Heart left ventricle (tissue), 16 donors: ENCODE measurements at places on chromosomes 4 and X. TPM values are rescaled to one million over a fixed set of nuclear protein-coding genes. Genes with fewer than 3 reads are reported as not detected.

Gene HERC3
- 34.9 TPM for polyA plus RNA-seq

Gene MGAT4D
- not detected for polyA plus RNA-seq

Gene RNF150
- 55.9 TPM for polyA plus RNA-seq

- H3K4me3 ChIP-seq: no peak overlapping the region
- no peak for DNase-seq
- H3K4me1 ChIP-seq: peaks cover 10% of the 10 kb centered on the region
Measured at GRCh38 chr4:26751838-26752237, 108.8 kb upstream of the STIM2 start.

GRCh38 chrX:34491126-34491525 lies 166.0 kb downstream of the TMEM47 start:
- no peak overlapping the region for H3K4me3 ChIP-seq
- H3K27ac ChIP-seq: no peak overlapping the region
- H3K36me3 ChIP-seq: no peaks in the 10 kb centered on the region
- no peak for DNase-seq

GRCh38 chr4:179871726-179872125 lies 2371.5 kb upstream of the TENM3 start:
- no peak overlapping the region for H3K4me3 ChIP-seq
- no peak overlapping the region for H3K27ac ChIP-seq
- no peak for DNase-seq
- no peaks in the 10 kb centered on the region for H3K4me1 ChIP-seq
- no peaks in the 10 kb centered on the region for H3K36me3 ChIP-seq

DNA sequence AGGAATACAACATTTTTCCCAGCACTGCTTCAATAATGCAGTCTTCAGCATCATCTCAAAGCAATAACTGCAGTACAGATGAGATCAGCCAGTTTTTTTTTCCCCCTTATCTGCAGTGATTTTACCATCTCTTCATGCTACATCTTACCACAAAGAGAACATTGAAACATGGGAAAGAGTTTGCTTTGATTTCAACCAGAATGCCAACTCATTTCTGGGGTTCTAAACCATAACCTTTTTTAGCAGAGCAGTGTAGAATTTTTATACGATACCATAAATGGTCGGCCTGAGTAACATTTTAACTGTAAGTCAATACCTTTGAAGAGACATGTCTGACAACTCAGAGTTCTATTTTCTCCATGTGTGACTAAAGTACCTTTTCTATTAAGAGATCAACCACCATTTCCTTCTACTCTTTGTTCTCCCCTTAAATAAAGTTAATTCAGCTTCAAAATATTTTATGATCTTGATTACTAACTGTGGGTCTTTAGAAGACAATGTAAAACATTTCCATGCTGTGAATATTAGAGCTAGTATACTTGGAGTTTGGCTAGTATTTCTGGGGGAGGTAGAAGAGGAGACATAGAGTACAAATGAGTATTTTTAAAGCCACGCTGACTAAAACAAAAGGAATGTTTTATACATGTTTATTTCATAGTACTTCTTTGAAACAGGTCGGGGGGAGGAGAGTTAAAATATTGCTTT lies 69.1 kb downstream of the TET2 start:
- no peak overlapping the region for H3K27ac ChIP-seq
- H3K36me3 ChIP-seq: no peaks in the 10 kb centered on the region
- no peaks in the 10 kb centered on the region for H3K27me3 ChIP-seq
- H3K4me3 ChIP-seq: no peak overlapping the region
- peaks cover 6% of the 10 kb centered on the region for H3K4me1 ChIP-seq

- H3K27me3 ChIP-seq: no peaks in the 10 kb centered on the region
- no peak overlapping the region for H3K4me3 ChIP-seq
- H3K27ac ChIP-seq: no peak overlapping the region
Measured at GRCh38 chr4:82842593-82842992, 44.0 kb upstream of the SCD5 start.

DNA sequence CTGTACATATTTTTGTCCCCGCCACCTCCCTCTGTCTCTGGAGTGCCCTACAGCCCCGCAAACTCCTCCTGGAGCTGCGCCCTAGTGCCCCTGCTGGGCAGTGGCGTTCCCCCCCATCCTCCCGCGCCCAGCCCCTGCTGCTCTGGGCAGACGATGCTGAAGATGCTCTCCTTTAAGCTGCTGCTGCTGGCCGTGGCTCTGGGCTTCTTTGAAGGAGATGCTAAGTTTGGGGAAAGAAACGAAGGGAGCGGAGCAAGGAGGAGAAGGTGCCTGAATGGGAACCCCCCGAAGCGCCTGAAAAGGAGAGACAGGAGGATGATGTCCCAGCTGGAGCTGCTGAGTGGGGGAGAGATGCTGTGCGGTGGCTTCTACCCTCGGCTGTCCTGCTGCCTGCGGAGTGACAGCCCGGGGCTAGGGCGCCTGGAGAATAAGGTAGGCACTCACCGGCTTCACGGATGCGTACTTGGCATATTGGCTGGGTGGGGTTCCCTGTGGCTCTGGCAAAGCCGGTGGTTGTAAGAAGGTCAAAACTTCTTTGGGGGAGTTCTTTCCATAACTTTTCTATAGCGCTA lies 653 bp downstream of the HHIP start:
- no peak for DNase-seq
- no peak overlapping the region for H3K27ac ChIP-seq
- peaks cover 6% of the 10 kb centered on the region for H3K27me3 ChIP-seq
- H3K4me1 ChIP-seq: no peaks in the 10 kb centered on the region

DNA sequence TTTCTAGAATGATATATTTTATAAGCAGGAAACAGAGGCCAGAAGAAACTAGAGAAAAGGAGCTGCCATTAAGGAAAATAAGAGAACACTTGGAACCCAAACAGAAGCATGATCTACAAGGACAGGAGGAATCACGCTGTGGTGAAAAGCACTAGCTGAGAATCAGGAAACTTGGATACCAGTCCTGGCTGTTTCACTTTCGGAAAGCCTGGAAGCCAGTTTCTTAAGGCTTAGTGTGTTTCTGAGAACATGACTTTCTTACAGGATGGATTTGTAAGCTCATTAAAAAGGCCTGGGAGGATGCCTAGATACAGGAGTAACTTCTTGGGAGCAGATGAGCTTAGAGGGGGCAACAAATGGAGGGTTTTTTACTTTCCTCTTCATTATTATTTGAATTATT lies 36.9 kb downstream of the TLL1 start:
- no peak overlapping the region for H3K27ac ChIP-seq
- no peaks in the 10 kb centered on the region for H3K36me3 ChIP-seq
- no peak for DNase-seq
- no peaks in the 10 kb centered on the region for H3K4me1 ChIP-seq
- H3K27me3 ChIP-seq: no peaks in the 10 kb centered on the region
